ENCODE measurements at places on chromosomes 5 and 9.

DNA sequence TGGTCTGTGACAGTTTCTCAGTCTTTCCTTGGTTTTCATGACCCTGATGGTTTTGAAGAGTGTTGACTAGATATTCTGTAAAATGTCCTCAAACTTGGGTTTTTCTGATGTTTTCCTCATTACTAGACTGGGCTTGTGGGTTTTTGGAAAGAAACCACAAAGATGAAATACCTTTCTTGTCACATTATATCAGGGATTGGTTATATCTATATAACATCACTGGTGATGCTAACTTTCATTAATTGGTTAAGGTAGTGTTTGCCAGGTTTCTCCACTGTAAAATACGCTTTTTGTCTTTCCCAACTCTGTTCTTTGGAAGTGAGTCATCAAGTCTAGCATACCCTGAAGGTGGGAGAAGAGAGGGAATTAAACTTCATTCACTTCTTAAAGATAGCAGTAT is 3.3 kb upstream of the IL31RA start:
- DNase-seq = no peak

- no peak for DNase-seq
These were observed 172.0 kb downstream of the NSG2 start for GRCh38 chr5:174217527-174217926.

- DNase-seq = peak; percentile 58
These were observed 739 bp downstream of the C9orf72 start for GRCh38 chr9:27572566-27572917.

DNA sequence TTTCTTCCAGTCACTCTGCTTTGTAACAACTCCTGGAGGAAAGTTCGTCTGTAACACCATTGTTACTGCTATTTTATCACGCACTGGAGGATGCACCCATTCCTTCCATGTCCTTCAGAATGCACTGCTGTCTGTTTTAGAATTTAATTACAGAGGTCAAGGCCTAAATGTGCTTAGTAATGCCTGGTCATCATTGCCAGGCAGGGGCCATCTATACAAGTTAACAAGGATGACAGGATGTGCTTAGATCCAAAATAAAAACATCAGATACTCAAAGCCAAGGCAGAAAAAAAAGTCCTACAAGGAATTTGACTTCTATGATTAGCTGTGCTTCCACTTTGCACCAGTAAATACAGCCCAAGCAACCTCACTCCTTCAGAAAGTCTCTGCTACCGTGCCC is 371.4 kb downstream of the SEMA5A start:
- no peak for DNase-seq

GRCh38 chr5:15835514-15835913 is 335.5 kb downstream of the FBXL7 start:
- DNase-seq = no peak

GRCh38 chr9:114396558-114397218 is 8.9 kb upstream of the AKNA start:
- DNase-seq = no peak

GRCh38 chr5:63125862-63126261 is 547.2 kb downstream of the LRRC70 start:
- no peak for DNase-seq

- no peak for DNase-seq
These were observed 166.6 kb upstream of the GAS1 start for GRCh38 chr9:87113874-87114273.

- no peak for DNase-seq
These were observed 73.7 kb upstream of the STK32A start for GRCh38 chr5:147160902-147161700.

DNA sequence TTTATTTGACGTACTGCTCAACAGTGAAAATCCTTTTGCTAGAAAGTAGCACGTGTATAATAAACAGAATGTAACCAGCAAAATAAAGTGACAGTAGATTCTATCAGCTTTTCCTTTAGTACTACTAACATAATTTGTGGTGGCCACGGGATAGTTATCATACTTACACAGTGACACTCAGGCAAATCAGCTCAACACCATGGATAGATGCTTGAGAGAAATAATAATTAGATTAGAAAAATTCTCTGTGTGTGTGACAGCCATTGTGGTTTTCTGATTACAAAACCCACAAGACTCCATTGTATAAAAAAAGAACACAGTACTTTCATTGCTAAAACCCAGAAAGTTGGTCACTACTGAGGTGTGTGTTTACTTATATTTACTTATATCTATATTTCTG is 101.1 kb downstream of the MUSK start:
- DNase-seq = no peak

GRCh38 chr5:133967124-133967523 is 1.3 kb downstream of the C5orf15 start:
- DNase-seq = no peak

GRCh38 chr5:58849223-58849622 is 266.3 kb downstream of the RAB3C start:
- no peak for DNase-seq

DNA sequence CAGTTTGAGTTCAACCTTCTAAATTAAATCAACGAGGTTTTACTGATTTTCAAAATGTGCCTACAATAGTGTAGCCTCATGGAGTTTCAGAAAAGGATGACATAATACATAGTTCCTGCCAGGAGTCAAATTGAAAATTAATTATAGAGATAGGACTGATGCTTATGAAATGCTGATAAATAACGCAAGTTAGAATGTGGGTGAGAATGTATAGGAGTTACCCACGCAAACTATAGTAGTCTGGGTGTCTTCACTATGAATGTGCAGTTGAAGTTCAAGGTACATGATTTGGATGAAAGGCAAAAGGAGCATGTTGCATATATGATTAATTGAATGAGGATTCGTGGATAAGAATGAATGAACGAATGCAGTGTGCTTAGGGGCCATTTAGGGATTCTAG is 95.7 kb downstream of the SV2C start:
- no peak for DNase-seq

- DNase-seq = no peak
These were observed 33.7 kb downstream of the BICD2 start for GRCh38 chr9:92730897-92731296.

- no peak for DNase-seq
These were observed 35.5 kb downstream of the VAV2 start for GRCh38 chr9:133956520-133957076.

- no peak for DNase-seq
These were observed 205.5 kb upstream of the SLC24A2 start for GRCh38 chr9:19994296-19994695.

- DNase-seq = peak; percentile 13
These were observed at the start of gene GPX3 for GRCh38 chr5:151020304-151021110. GPX3 (plus strand) TSS chr5:151020591; CDS start chr5:151020655, 64 bp downstream.

DNA sequence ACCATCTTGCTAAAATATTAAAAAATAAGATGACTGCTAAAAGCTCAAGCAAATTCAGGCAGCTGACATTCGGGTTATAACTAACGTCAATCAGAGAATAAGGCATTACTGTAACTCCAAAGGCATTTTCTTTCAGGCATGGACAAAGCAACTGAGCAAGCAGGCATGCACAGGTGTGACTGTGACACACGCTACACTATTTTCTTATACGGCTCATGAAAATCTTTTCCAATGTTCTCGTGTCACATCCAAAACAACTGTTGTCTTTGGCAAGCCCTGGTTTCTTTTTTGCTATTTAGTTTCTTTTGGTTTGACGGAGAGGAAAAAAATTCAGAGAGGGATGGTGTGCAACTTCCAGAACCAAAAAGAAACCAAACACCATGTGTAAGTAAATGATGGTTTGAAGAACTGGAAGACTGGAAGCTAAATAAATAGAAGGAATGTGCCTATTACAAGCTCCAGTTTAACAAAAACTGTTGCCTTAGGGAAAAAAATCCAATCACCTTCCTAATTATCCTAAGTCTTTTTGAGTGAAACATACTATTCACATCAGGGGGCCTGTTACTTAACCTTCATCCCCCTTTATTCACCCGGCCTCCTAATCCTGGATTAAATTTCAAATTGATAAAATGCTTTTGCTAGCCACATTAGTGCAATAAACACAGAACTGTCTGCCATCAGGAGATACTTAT is 277.6 kb downstream of the PSAT1 start:
- no peak for DNase-seq

DNA sequence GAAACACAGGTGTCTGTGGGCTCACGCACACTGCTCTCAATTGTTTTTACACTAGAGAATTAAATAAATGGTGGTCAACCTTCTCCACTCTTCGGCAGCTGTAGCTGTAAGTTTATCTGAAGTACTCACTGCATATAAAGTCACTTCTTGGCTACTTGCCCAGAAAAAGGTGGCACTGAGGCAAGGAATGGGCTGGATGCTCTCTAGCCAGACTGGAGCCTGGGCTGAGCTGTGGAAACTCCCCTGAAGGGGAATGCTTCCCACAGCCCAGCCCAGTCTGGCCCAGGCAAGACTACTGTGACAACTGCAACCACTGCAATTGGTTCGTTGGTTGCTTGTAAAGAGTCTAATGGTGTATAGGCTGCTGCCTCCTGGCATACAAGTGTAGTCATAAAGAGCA is 4.5 kb downstream of the LEAP2 start:
- no peak for DNase-seq

- DNase-seq = no peak
These were observed 27.5 kb upstream of the HAND1 start for GRCh38 chr5:154505567-154505966.

GRCh38 chr9:78301466-78301865 is 4.5 kb downstream of the PSAT1 start:
- no peak for DNase-seq

Data from NCI-H526 (cell line).